ENCODE measurements at places on chromosomes 2 and 18.
A peak's percentile ranks its signal among the peaks of the same experiment; 100 is the strongest.

GRCh38 chr2:79994161-79994560 lies 310.4 kb downstream of the LRRTM1 start:
- DNase-seq: no peak

GRCh38 chr2:226963528-226963927 lies 127.7 kb downstream of the RHBDD1 start:
- no peak for DNase-seq

- no peak for DNase-seq
Observed at GRCh38 chr2:63334910-63335309, 253.4 kb downstream of the WDPCP start.

- no peak for DNase-seq
Observed at GRCh38 chr18:11284349-11284748, 135.0 kb upstream of the PIEZO2 start.

DNA sequence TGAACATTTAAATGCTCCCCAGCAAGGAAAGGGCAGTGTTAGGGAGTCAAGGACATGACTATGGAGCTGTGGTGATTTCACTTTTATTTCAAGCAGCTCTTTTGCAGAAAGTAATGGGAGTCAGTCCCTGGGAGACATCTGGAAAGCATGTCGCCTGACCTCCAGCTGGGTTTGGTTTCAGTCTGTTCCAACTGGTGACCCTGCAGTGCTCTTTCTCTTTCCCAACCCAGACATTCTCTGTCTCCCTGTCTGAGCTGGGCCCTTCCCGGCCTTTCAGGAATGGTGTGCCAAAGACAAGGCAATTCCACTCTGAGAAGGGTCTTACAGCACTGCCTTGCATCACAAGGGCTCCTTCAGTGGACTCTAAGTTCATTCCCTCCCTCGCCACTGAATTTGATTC lies 323.2 kb downstream of the OSR1 start:
- DNase-seq: no peak

DNA sequence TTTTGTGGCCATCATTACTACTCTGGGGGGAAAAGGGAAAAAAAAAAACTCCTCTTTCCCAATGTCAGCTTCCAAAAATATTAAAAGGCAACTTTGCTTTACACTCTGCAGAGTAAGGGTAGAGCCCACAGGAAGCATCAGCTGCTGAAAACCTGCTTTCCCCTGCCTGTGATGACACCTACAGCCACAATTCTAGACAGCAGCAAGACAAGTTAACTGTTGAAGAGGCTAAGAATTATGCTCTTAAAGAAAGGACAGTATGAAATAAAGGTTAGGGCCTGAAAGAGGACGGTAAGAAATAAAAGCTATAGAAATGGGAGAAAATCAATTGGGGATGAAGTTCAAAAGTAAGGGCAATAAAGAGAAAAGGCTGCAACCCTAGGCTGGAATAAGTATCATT lies 3.0 kb downstream of the PDE11A start:
- no peak for DNase-seq

GRCh38 chr18:8858888-8859511 lies 153.6 kb downstream of the MTCL1 start:
- no peak for DNase-seq

DNA sequence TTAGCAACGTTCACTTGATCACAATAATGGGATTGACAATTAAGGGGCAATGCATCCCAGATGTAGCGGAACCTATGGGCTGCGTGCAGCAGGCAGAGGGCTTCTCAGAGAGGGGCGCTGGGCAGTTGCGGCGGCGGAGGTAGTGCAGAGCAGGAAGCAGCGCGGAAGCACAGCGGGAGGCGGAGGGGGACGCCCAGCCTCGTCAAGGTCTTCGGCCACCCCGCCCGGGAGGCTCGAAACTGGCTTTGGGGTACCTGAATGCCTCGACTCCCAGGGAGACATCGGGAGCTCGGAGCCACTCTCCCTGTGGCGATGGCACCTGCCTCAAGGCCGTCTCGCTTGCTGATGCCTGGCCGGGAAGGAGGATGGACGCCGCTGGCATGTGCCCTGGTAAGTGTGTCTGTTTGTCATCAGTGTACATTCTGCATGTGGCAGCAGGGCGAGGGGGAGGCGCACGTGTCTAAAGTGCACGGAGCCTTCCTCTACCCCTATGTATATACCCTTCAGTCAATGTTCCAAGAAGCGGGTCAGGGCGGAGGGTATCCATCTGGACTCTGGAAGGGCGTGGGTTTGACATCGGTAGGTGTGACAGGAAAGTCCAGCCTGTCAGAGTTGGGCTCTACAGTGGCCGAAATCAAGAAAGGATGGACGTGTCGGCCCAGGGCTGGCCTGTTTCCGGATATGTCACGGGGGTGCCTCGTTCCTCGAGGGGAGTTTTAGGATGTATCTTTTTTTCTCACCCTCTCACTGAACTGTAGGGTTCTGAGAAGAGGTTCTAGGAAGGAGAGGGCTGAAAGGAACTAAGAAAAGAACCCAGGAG lies 7.5 kb upstream of the SP9 start:
- no peak for DNase-seq

GRCh38 chr2:96514521-96514920 lies 9.4 kb upstream of the NEURL3 start:
- DNase-seq: no peak

DNA sequence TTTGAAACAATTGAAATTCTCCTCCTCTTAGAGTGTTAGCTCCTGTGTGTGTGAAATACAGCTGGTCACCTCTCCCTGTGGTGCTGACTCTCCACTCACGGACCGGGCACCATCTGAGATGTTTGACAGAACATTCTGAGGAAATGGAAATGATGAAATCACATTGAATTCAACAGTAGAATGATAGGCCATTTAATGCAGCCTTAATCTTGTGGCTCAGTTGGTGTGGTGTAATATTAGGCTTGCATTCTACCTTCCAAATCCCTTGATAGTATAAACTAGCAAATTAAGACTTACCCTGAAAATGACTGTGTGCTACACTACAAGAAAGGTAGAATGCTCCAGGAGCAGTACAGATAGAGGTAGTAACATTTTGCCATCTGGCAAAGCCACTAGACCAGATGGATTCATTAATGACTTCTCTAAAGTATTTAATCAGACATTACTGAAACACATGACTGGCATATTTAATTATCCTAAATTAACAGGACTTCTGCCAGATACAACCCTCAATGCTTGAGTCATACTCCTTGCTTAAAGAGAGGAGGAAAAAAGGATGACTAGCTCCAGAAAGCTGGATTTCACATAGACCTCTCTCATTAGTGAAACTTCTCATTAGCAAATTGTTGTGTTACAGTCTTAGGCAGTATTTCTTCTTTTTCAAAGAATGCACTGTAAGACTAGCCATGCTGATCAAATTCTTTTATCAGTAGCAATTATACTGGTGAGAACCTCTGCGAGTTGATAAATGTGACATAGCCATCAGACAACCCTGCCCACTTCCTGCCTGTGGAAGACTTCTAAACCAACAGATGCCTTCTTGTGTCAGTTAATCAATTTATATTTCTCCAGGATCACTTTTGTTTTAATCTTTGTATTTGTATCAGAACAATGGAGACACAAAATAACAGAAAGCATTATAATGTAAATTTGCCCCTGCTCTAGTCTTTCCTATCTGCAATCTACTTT lies 80.6 kb downstream of the EML6 start:
- DNase-seq: peak; percentile 89

DNA sequence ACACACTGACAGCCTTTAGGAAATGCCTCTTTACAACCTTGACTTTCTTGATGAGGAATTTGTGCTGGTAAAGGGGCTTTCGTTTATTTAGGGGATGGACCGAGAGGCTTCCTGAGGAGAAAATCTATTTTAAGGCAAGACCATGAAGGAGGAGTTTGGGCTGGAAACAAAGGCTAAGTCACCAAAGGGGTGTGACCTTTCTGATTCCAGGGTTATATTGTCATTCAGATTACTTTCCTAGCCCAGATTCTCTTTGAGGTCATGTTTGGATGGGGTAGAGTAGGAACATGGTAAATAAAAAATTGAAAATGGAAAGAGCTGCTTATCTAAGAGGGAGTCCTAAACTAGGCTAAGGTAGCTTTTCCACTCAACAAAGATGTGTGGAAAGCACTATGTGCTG lies 77.1 kb upstream of the UGP2 start:
- no peak for DNase-seq

DNA sequence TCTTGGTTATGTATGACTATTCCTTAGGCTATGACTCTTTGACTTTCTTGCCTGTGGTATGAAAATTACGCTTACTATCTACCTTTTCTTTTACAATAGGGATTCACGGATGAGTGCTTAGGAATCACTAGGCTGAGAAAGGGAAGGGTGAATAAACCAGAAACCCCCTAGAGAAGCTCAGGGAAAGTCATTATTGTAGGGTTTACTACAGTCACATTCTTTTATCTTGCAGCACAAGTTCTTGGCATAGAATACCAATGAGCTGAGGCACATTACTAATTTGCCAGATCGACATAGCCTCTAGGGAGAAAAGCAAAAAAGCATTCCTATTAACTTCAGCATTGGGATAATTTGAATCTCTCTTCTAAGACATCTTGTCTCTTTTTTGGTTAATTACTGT lies 103.3 kb downstream of the ST6GAL2 start:
- no peak for DNase-seq

DNA sequence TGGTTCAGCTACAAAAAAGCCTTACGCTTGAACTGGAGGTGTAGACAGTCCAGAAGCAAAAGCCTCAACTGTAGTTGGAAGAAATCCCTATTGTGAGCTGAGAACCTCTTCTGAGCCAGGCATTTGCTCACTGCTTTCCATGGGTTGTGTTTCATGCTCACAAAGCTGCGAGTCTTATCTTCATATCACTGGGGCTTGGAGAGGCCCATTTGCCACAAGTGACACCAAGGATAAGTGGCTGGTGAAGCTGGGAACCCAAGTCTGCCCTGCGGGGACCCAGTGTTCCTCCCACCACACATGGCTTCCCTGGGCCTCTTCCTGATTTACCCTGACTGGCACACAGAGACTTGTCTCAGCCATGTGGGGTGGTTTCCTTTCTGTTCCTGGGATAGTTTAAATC lies 130.4 kb downstream of the RNF144A start:
- no peak for DNase-seq

GRCh38 chr2:236621786-236622185 lies 52.2 kb downstream of the ACKR3 start:
- DNase-seq: no peak

DNA sequence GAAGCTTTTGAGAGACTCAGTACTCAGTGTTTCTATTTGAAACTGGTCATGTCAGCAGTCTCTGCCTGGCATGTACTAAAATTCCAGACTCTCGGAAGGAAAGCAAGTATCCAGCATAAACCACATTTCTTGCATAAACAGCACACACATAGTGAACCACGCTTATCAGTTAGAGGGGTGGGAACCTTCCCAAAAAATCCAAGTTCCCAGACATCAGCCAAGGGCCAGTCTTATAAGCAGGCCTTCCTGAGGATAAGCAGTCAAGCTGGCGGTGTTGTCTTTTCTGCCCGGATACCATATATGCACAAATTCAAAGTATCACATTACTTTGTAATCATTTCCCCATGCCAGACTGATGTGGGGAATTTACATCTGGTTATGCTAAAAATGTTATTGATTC lies 73.6 kb downstream of the ST6GAL2 start:
- DNase-seq: no peak

GRCh38 chr18:63286926-63287325 lies 32.6 kb downstream of the BCL2 start:
- DNase-seq: no peak

DNA sequence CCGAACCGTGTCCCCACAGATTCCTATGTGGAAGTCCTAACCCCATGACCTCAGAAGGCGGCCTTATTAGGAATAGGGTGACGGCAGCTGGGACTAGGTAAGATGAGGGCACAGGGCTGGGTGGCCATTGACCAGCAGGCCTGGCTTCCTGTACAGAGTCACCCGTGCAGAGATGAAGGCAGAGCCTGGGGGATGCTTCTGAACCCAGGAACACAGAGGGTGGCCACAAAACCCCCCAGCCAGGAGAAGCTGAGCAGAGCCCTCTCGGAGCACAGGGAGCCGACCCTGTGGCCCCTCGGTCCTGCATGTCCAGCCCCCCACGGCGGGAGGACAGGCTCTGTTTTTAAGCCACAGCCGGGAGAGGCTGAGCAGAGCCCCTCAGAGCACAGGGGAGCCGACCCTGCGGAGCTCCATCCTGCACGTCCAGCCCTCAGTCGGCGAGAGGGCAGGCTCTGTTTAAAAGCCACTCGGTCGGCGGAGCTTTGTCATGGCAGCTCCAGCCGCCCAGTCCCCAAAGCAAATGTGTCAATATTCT lies 2.7 kb downstream of the PDCD1 start:
- DNase-seq: no peak

DNA sequence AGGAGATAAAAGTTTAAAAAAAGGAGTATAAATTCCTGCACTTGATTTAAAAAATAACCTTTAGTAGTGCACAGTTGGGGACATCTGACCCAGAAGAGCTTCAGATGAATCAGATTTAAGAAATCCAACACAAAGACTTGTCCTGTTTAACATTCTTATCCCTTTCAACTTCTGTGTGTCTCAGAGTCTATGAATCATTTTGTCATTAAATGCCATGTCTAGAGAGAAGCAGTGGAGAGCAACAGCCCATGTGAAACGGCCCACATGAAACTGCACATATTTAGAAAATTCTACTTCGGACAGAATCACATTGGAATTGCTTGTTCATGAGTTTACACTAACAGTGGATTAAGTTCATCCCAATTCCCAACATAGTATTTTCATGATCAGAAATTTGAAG lies 278.6 kb downstream of the SLC8A1 start:
- DNase-seq: no peak

DNA sequence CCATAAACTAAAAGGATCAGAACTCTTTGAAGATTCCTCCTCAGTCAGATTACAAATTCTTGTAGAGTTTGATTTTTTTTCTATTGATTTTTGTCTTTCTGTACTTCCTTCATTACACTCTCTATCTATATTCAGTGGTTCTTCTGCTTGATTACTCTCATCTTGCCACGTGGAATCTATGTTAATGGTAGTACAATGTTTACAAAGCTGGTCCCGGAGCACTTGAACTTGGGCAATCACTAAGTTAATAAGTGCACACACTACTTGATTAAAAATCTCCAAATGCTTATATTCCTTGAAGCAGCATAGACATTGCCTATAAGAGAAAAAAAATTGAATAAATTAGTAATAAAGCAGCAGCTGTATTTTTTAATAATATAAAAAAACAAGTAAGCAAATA lies 65.1 kb downstream of the USP34 start:
- no peak for DNase-seq

DNA sequence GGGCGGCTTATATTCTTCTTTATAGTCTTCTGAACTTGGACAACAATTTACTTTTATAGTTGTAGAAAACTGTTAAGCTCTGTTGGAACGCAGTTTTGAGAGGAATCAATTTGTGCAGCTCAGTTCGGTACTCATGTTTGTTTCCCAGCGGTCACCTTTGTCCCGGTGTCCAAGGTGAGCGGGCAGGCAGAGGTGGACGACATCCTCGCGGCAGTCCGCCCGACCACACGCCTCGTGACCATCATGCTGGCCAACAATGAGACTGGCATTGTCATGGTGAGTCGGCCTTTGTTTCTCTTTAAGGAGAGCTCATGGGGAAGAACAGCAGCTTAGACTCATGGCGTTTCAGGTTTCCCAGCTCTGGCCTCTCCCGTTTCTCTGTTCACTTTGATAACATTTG lies 18.6 kb upstream of the ESPNL start:
- DNase-seq: no peak
